SK-N-SH (cell line): ENCODE measurements at places on chromosomes 4 and X.

DNA sequence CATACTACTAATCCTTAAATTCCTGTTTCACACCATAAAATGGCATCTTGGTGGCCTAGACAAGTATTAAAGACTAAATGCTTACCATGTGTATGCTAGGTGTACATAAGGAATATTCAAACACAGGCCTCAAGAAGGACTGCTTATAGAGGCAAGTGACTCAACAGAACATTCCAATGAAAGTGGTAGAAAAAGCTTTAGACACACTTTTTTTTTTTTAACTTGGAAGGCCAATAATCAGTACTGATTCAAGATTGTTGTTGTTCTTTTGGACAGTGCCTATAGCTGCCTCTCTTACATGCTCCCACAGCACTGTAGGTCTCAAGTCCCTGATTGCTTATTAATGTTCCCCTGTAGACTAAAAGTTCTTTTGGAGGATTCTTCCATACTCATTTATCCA, 77.6 kb downstream of the FBXL5 start:
- DNase-seq, result no peak

DNA sequence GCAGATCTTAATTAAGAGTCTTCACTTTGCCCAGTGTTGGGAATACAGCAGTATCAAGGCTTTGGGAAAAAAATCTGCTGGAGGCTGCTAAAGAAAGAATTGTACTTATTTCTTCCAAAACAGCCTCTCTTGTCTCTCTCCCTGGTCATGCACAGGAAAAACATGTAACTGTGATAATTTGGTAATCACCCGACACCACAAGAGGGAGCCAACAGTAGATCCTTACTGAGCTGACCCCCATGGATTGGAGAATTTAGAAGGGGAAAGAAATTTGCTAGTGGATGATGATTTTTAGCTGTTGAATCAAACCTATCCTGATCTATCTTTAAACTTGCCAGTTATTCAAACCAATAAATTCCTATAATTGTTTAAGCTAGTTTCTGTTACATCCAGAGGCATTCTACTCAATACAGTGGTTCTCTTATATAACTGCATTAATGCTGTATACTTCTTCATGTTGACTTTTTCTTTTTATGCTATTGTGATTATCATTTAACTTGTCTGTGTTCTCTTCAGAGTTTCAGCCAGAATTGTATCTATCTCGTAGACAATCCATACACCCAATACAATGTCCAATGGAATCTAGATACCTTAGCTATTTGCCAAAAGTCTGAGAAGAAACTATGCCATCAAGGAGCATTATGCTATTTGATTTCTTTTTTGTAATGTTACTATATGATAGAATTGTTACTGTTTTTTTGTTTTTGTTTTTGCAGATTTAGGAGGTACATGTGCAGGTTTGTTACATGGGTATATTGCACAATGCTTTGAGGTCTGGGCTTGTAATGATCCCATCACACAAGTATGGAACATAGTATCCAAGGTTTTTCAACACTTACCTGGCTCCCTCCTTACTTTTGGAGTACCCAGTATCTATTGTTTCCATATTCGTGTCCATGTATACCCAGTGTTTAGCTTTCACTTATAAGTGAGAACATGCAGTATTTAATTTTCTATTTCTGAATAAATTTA, 31.3 kb upstream of the ARHGEF38 start:
- peak; percentile 69 for DNase-seq

GRCh38 chrX:136262812-136263315, 11.7 kb upstream of the MAP7D3 start:
- DNase-seq, result no peak

- DNase-seq, result no peak
These were observed 32.7 kb downstream of the RRAGB start for GRCh38 chrX:55750256-55750655.

GRCh38 chr4:163415668-163416067, 57.9 kb downstream of the TKTL2 start:
- DNase-seq, result no peak

DNA sequence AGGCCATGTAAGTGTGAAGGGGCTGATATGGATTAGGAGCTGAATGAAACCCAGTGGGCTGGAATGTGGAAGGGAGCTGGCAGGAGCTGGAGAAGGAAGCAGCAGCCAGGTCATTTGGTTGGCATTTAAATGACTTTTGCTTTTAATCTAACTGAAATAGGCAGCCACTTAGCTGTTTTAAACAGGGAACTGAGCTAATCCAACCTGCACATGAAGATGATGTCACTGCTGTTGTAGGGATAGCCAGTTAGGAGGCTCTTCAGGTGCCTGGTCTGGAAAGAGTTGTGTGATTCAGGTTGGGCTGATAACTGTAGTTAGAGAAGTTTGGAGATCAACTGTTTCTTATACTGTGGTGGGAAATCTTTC, 122.4 kb downstream of the PALLD start:
- DNase-seq, result no peak

GRCh38 chrX:67613996-67614395, 70.2 kb downstream of the AR start:
- no peak for DNase-seq

- no peak for DNase-seq
These were observed 284.1 kb upstream of the TENM3 start for GRCh38 chr4:181959121-181959520.

DNA sequence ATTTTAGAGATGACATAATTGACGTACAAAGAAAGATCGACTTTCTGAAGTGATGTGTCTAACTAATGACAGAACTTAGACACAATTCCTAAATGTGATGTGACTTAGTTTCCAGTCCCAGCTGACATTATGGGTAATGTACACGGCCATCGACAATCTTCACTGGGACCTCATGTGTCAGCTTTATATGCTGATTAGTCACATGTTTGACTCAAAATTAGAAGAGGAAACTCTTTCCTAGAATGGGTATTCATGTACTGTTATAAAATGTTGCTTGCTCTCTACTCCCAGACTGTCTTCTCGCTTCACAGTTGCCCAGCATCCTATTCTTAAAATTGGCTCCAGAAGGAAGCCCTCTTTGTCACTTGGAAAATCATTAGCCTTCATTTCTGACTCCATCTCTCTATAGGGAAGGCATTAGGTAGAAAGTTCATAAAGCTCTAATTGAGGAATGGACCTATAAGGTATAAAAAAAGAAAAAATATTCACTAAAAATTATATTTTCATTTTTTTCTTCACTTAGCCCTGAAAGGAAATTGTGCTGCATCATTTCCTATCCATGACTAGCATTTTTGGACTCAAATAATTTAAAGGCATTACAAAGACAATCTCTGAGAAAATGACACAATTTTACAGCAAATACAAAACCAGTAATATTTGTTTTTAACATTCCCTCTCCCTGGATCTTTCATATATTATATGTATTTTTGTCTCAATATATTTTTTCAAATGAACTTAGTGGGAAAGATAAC, 554.6 kb downstream of the INPP4B start:
- DNase-seq, result no peak

GRCh38 chrX:12080265-12080664, 58.0 kb upstream of the FRMPD4 start:
- peak; percentile 18 for DNase-seq

- no peak for DNase-seq
These were observed 65.4 kb upstream of the TRPC3 start for GRCh38 chr4:122017296-122017695.

DNA sequence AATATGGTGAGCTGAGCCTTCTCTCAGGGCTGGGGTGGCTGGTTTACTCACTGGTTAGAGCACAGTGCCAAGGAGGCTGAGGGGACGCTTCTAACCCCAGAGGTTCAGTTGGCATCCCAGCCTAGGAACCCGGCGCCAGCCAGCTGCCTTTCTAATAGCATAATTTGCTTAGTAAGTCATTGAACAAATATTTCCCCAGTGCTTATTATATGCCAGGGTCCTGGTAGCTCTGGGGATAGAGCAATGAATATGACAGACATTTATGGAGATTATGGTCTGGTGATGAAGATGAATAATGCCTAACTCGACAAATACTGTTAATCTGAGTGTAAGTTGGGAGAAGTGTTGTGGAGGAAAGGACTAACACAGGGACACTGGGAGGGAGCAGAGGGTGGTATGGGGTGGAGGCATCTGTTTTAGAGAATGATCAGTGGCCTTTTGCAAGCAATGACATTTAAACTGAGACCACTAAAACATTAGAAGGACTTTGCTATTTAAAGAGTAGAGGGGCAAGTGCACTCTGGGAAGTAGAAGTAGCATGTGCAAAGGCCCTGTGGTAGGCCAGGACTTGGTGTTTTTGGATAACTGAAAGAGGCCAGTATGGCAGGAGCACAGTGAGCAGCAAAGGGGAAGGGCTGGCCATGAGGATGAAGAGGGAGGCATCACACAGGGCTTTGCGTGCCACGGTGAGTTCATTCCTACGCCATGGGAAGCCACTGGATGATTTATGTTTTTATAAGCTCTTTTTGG, 71.9 kb downstream of the ATG4A start:
- DNase-seq, result no peak

- DNase-seq, result no peak
These were observed 163.6 kb downstream of the ZNF674 start for GRCh38 chrX:46381630-46382029.

- peak; percentile 84 for DNase-seq
These were observed at the start of gene DLG3 for GRCh38 chrX:70444326-70444945. Gene DLG3 (plus strand): TSS chrX:70444835. CDS start chrX:70445202, 367 bp downstream.

GRCh38 chr4:176013476-176014247, 52.0 kb upstream of the WDR17 start:
- DNase-seq, result no peak

DNA sequence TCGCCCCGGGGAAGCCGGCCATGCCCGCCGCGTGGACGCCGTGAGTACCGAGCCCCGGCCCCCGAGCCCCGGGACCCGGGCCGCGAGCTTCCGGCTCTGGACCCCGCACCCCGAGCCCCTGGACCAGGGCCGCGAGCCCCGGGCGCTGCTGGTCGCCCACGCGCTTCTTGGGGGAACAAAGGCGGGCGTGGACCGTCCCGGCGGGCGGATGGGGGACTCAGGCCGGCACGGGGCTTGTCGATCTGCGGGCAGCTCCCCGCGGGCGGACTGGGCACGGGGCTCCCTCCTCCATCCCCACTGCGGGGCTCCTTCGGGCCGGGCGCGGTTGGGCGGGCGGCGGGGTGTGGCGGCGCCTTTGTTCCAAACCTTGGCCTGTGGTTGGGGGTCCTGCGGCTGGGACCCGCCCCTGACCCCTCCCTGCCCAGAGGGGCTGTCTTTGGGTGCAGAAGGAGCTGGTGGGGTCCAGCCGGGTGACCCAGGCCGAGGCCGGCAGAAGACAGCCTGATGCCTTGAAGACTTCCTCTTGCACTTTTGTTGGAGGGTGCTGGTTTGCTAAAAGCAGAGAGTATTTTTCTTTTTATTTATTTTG, 25.2 kb upstream of the ADD1 start:
- DNase-seq, result peak; percentile 91

- DNase-seq, result peak; percentile 67
These were observed 28.6 kb downstream of the AFAP1 start for GRCh38 chr4:7910952-7911578.

GRCh38 chr4:147969573-147970385, 237.9 kb downstream of the ARHGAP10 start:
- peak; percentile 11 for DNase-seq

DNA sequence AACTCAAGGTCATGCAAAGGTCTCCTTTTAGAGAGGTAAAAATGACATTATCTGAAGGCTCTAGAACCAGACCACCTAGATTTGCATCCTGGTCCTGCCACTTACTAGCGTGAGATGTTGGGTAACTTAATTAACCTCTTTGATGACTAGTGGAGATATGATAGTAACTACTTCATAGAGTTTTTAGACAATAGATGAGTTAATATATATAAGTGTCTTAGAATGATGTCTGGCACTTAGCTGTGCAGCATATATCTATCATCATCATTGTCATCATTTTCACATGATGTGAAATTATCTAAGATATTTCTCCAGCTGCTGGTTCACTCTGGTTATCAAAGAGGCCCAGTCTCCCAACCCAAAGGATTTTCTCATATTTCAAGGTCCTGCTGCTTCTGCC, 126.1 kb upstream of the DCLK2 start:
- no peak for DNase-seq

GRCh38 chr4:127868196-127868595, 12.5 kb upstream of the PLK4 start:
- DNase-seq, result no peak

GRCh38 chrX:72130156-72130761, 1.5 kb downstream of the RTL5 start:
- no peak for DNase-seq

DNA sequence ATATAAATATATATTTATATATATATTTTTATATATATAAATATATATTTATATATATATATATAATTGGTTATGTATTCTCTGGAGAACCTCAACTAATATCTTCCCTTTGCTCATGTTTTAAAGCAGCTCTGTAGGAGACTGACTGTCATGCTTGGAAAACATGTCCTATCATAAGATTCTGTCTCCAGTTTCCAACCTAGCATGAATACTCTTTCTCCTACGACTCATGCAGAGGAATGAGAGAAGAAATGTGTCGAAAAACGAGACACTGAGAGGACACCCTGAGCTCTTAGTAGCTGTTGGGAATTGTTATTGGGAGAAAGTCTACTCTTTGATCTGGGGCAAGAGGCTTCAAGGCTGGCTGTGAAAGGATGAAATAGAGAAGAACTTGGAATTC, 166.5 kb upstream of the SLIT2 start:
- DNase-seq, result no peak

GRCh38 chr4:113633467-113633866, 128.1 kb downstream of the CAMK2D start:
- DNase-seq, result no peak

- no peak for DNase-seq
These were observed 106.9 kb downstream of the PPARGC1A start for GRCh38 chr4:23782778-23783437.

DNA sequence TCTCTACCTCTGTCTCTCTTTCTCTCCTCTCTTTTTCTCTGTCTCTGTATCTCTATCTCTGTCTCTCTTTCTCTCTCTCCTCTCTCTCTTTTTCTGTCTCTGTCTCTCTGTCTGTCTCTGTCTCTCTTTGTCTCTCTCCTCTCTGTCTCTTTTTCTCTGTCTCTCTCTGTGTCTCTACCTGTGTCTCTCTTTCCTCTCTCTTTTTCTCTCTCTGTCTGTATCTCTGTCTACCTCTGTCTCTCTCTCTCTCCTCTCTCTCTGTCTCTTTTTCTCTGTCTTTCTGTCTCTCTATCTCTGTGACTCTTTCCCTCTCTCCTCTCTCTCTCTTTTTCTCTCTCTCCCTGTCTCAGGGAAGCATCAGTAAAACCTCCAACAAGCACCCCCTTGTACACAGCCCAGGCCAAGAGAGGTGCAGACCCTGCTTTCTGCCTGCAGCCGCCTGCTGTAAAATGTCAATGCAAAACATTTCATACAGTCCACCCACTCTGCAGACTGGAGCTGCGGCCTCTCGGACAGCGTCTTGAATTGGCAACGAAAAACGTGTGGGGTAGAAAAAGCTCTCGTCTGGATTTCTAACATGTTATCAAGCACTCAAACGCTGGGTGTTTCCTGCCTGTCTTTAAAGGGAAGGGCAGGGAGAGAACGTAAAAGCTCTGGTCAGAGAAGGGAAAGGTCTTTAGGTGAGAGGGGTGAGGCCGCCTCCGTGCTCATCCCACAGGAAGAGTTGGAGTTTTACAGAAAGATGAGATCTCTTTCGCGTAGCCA, 3.7 kb upstream of the SHOX start:
- no peak for DNase-seq

DNA sequence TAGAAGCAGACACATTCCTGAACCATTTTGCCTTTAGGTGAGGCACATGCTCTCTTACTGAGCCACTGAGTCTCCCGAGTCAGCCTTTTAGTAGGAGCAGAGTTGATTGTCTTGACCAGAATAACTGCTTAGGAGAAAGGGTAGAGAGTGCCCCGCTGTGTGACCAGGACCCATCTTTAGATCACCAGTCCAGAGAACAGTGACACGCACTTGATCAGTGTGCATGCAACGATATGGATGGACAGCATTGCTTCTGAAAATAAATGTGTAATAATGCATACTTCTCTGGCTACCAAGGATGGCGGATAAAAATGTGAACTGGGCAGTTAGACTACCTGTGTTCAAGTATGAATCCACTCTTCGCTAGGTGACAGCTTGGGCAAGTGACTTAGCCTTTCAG, 897.7 kb downstream of the TRIML1 start:
- DNase-seq, result no peak
